NCI-H1105 (cell line): ENCODE measurements at places on chromosomes 5 and 9.

DNA sequence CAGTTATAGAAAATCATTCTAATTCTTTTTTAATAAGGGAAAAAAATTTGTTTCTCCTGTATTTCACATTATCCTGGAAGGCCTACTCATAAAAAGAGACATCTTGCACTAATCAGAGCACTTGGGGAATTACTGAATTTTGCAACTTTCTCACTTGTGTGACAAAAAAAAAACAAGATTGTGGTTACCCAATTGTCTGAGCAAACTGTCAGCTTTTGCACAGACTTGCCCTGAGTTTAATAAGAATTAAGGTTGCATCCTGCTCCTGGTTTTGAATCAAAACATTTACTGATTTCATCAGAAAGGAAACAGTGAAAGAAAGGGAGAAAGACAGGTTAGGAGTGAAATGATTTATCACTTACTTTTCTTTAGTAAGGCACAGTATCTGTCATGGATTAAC, 10.6 kb upstream of the SH3RF2 start:
- no peak for DNase-seq

DNA sequence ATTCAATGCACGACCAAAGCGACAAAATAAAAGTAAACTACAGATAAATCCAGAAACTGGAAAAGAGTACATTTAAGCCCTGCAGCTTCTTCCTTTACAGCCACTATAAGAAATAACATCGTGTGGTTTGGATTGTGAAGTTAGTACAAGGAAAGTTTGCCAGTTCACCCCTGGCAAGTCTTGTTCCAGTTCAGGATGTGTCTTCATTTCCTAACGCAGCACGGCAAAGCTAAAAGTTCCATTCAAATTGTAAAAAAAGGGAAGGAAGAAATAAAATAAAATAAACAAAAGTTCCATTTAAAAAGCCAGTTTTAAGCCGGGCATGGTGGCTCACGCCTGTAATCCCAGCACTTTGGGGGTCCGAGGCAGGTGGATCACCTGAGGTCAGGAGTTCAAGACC, 83.3 kb upstream of the RETREG1 start:
- DNase-seq, result no peak

DNA sequence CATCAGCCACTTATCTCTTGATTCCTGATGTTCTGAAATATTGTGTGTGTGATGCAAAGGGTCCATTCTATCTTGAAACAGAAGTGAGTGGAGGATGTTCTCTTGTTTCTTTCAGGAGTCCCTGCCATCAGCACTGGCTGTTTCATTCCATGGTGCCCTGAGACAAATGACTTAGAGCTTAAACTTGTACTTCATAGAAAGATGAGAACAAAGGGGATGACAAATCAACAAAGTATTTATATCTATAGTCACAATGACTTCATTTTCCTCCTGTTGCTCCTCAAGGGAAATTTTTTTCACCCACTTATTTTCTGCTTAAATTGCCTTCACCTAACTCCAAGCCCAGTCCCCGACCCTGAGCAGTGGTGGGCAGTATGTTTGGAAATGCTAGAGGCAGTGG, 171.6 kb downstream of the TARS1 start:
- no peak for DNase-seq

GRCh38 chr9:111961009-111961408, 64.4 kb downstream of the UGCG start:
- no peak for DNase-seq

DNA sequence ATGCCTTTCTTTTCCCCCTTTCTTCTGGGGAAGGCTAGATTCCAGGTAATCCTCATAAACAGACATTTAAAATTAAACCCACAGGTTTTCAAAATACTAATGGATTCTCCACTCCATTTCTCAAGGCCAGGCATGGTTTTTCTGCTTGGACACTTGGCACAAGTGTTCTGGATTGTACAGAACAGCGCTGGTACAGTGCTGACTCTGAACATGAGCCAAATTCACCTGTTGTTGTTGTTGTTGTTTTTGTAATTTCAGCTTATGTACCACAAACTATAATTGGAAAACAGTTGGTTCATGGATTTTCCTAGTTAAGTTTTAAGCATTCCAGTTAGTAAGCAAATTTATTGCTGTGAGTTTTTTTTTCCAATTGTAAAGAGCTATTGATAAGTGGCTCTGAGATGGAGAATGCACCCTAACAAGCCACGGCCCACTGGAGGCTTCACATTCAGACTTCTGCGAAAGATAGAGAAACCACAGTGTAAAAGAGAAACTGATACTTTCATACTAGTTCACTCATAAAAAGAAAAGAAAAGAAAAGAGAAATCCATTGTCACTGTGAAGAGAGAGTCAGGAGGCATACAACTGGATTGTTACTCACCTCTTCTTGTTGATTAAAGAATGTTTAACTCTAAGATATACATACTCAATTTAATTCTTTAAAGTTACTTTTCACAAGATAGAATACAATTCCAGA, 16.2 kb upstream of the ITGA1 start:
- no peak for DNase-seq

DNA sequence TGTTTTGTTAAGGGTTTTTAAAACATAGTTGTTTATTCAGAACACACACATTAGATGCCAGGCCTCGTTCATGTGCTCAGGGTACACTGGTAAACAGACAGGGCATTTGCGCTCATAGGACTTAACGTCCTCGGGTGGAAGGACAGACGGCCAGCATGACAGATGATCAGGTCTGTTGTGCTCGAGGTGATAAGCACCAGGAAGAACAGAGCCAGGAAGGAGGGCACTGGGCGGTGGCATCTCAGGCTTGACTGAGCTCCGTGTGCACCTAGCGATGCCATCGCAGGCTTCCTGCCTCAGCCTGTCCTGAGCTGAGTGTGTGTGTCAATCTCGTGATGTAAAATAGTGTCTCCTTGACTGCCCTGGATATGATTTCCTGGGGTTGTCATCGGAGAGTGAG, 96.5 kb downstream of the EHMT1 start:
- no peak for DNase-seq

- DNase-seq, result no peak
Observed at GRCh38 chr9:95024097-95024671, 293.3 kb downstream of the FANCC start.

DNA sequence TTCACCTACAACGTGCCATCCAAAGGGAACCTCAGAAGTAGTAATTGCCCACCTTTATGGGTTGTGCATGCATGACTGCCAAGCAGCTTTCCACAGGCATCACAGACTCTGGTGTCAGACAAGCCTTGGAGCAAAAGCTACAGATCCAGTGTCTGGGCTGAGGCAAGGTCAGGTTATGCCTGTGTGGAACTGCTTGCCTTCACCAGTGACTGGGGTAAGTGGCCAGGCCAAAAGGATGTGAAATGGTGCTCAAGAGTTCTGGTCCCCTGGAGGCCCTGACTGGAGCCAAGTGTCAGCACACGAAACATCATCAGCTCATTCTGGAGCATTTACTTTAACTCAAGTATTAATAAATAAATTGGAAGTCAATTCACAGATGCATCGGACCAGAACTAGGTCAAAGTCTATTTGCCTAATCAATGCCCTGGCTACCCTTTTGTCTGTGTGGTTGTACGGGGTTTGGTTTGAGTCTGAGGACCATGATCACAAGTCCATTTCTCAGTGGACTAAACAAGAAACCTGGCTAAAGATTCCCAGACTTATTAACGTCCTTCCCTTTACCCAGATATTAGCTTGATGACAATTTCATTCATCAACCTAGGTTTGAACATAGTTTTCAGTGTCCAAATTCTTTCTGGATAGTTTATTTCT, 41.5 kb upstream of the ZBED3 start:
- DNase-seq, result no peak

DNA sequence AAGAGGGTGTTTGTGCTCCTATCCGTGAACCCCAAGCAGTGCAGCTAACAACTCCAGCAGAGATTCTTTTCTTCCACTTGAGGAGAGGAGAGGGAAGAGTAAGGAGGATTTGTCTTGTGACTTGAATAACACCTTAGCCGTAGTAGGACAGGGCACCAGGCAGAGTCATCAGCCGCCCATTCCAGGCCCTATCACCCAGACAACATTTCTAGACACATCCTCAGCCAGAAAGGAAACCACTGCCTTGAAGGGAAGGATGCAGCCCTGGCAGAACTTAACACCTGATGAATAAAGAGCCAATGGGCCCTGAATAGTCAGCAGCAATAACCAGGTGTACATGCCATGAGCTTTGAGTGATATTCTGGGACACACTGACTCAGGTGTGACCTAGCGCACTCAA, 1013.0 kb upstream of the COX7C start:
- no peak for DNase-seq

DNA sequence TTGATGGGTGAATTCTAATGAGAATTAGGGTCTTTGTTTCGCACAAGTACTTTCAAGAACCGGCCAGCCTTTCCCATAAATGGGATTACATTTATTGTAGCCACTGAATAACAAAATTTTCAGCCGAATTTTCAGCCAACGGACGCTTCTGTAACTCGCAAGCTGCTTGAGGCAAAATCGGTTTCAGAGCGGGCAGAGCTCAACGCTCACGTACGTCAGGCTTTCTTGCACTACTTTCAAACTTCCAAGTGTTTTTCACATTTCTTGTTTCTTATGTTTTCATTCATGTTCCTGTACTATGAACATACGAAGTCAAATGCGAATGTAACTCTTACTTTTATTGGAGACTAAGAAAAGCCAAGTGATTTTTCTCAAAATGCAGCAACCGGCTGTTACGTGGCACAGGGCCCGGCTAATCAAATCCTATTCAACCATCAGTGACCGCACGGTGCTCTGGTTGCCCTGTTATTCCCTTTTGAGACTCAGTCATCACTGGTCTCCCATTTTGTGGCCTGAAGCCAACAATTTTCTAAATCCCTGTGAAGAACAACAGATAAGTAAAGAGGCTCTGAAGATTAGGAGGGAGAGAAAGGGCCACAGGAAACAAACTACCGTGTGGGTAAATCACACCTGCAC, 68.5 kb downstream of the SLC28A3 start:
- no peak for DNase-seq

GRCh38 chr5:175021841-175022625, 297.7 kb downstream of the MSX2 start:
- no peak for DNase-seq

DNA sequence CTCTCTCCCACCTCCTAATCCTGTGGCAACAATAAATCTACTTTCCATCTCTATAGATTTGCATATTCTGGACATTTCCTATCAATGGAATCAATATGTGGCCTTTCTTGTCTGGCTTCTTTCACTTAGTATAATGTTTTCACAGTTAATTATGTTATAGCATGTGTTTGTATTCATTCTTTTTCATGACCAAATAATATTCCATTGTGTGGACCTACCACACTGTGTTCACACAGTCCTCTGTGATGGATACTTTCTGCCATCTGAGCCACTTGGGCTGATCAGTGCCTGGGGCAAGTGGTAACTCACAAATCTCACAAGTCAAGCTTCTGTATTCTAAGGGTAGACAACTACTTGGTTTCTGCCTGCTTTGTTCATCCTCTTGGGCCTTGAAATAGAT, 48.7 kb upstream of the POMT1 start:
- DNase-seq, result no peak

DNA sequence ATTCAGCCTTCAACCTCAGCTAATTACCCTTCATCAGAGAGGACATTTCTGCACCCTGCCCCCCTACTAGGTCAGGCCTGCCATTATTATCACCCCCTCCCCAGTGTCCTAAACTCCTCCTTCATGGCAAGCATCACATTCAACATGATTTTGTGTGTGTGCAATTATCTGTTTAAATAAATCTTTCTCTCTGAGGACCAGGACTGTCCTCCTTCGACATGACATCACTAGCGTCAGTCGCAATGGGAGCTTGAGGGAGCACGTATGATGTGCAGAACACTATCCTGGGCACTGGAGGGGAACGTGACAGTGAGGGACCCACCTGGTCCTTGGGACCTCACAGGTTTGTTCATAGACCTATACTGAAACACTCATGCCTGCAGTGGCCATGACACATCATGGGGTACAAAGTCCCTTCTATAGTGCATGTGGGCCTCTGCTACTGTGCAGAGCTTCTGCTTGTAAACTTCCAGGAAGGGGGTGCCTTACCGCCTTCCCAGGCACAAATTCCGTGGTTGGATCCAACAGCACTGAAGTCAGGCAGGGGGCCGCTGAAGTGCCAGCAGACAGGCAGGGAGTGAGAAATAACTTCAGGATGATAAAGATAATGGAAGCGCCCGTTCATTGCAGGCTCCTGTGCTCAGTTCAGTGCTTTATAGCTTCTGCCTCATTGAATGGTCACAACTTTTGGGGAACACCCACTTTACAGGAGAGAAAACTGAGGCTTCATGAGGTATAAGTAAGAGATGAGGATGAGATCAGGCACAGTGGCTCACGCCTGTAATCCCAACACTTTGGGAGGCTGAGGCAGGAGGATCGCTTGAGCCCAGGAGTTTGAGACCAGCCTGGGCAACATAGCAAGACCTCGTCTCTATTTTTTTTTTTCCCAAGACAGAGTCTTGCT, 36.0 kb upstream of the STXBP1 start:
- DNase-seq, result no peak

- no peak for DNase-seq
Observed at GRCh38 chr5:91849069-91849468, 466.0 kb upstream of the ARRDC3 start.

DNA sequence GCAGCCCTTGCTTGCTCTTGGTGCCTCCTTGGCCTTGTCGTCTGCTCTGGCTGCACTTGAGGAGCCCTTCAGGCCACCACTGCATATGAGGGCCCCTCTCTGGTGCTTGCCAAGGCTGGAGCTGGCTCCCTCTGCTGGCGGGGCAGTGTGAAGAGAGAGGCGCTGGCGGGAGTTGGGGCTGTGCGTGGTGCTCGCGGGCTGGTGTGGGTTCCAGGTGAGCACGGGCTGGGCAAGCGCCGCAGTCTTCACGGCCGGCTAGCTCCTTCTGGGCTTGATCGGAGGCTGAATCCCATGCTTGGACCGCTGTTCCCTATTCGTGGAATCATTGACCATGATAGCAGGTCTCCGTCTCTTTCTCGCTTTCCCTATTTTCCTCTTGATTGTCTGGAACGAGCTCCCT, 56.5 kb downstream of the XRCC4 start:
- DNase-seq, result no peak

GRCh38 chr9:127873223-127873691, 4.2 kb downstream of the AK1 start:
- DNase-seq, result no peak

GRCh38 chr5:53915120-53915519, 354.7 kb downstream of the NDUFS4 start:
- DNase-seq, result no peak

- DNase-seq, result no peak
Observed at GRCh38 chr5:133943475-133943817, 25.0 kb downstream of the C5orf15 start.

DNA sequence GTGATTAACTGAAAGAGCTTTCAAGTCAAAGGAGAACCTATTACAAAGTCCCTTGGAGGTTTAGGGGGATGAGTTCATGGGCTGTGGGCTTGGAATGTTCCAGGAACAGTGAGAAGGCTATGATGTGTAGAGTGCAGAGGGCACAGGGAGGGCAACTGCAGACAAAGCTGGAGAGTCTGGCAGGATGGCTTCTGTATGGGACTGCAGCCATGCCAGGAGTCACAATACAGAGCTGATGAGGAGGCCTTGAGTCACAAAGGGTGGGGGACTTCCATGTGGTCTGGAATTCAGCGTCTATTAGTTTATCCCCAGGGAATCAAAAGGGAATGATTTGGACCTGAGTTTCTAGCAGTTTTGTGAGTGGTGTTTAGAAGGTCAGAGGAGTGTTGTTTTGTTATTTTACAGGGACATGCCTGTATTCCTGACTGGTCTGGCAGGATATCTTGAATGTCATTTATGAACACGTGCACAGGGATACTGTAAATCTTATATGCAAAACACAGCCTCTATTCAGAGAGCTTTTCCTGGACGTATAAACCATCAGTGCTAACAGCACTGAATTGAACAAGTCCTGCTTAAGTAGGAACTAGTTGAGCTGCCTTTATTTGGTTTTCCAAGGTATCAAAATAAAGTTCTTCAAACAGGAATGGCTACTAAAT, 14.3 kb upstream of the TEK start:
- DNase-seq, result no peak

GRCh38 chr9:100465761-100466160, 7.2 kb upstream of the TMEFF1 start:
- no peak for DNase-seq
